ENCODE measurements at places on chromosomes 5 and 9.

- no peak for DNase-seq
These were observed 235.4 kb upstream of the RIOK2 start for GRCh38 chr5:97418462-97418861.

DNA sequence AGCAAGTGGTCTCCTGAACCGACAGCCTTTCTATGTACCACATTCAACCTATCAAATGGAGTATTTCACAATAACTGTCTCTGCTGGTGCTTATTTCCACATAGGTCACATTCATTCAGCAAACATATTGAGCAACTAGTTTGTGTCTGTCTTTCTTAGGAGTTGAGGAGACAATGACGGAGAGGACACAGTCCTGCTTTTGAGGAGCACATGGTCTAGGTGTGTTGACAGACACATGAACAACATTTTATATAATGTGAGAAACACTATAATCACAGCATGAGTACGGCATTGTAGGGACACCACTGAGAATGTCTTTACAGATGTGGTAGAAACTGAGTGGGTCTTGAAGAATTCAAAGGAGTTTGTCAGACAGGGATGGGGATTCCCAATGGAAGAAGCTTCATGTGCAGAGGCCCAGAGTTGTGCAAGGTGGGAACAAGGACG, 28.5 kb downstream of the NFIL3 start:
- DNase-seq = no peak

DNA sequence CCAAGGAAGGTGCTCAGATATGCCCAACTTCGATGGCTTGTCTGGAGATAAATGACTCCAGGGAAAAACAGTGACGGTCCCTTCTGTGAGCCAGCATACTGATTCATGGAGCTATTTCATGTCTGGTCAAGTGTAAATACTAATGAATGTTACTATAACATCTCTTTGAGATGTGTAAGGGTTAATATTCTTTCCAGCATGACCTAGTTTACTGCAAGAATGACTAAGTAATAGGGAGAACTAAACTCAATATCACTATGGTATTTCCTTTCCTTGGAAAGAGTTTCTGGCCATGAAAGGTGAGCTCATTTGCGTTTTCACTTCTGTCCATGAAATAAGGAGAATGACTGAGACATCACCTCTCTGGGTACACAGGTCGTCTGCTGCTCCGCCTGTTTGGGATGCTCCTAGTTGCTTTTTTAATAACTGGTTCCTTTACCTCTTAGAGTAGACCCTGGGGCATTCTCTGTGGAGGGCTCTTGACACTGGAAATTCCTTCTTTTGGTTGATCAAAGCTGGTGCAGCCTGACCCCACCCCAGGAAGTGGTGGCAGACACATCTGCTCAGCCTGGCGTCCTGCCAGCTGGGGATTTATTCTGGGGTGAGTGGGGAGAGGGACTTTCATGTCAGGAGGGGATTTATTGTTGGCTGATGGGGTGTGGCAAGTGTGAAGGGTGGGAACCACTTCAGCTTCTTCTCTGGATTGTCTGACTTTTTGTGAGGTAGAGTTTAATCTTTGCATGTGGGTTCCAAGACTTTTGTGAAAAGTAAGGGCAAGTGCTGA, 250.0 kb upstream of the MPDZ start:
- no peak for DNase-seq

DNA sequence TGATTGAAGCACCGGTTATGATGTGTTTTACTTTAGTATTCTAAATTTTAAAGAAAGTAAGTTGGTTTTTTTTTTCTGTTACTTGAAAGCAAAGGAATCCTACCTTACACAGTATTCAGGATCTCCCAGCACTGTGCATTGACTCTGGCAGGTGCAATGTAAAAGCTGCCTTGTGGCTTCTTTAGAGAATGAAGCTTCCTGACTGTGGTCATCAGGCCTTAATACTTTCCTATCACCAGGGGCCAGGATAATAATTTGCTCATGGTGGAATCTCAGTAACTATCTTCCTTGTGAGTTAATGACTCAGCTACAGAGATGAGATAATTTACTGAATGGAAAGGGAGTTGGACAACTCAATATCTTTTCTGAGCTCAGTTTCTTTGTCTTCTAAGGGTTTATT, 435.5 kb upstream of the ZNF608 start:
- DNase-seq = no peak

- DNase-seq = no peak
These were observed 72.0 kb downstream of the NUP214 start for GRCh38 chr9:131197160-131197911.
